Ascending aorta (tissue), 2 donors: ENCODE measurements at places on chromosomes 12 and 14.
A peak's percentile ranks its signal among the peaks of the same experiment; 100 is the strongest.

GRCh38 chr12:67456431-67456901, 187.3 kb downstream of the CAND1 start:
- DNase-seq, result no peak

DNA sequence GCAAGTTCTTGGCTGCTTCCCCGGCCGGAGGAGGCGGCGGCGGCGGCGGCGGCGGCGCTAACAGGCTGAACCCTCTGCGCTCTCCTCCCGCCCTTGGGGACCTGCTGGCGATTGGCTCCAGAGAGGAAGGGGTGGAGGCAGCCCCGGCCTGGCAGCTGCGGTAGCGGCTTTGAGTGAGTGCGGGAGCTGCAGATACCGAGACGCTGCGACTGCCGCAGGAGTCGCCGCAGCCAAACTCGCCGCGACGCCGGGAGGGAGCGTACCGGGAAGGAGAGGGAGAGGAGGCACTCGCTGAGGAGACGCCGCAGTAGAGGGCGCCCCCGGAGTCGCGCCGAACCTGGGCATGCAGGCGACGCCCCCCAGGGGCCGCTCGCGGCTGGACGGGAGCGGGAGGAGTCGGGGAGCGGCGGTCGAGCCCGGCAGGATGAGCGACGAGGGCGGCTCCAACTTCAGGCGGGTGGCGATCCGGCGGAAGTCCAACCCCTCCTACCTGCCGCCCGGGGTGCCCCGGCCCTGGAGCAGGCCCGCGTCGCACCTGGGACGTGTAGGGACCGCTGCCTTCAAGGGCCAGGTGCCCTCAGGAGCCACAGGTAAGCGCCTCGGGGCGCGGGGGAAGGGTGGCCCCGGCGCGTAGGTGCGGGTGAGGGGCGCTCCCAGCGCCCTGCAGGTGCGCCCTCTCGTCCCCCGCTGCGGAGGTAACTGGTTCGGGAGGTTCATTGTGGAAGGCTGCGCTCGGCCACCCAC, at the start of gene FGD4:
Gene FGD4 (plus strand): TSS at position 189 of the 744 bp plus-strand sequence.
- peak; percentile 89 for DNase-seq

GRCh38 chr12:6532051-6532926, 2.0 kb upstream of the GAPDH start:
- peak; percentile 90 for DNase-seq

DNA sequence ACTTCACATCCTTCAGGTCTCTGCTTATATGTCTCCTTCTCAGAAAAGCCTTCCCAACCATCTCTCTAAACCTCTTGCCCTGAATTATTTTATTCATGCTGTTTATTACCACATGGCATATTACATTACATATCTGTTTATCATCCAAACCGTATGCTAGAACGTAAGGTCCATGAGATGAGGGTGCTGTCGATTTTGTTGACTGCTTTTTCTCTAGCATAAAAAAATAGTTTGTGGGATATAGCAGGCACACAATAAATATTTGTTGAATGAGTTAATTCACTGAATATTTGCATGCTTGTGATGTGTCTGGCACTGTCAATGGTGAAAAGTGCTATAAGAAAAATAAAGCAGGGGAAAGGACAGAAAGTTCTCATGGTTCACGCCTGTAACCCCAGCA, 22.9 kb downstream of the SAMD4A start:
- no peak for DNase-seq

DNA sequence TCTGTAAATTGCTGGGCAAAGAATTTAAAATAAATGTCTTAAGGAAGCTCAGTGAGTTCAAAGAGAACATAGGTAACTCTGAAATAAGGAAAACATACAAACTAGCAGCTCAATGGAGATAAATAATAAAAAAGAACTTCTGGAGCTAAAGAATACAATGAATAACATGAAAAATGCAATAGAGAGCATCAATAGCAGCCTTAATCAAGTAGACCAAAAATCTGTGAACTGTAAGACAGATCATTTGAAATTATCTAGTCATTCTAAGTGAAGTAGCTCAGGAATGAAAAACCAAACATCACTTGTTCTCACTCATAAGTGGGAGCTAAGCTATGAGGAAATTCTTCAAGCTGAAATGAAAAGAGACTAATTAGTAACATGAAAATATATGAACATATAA, 5.8 kb upstream of the ABCC9 start:
- no peak for DNase-seq

DNA sequence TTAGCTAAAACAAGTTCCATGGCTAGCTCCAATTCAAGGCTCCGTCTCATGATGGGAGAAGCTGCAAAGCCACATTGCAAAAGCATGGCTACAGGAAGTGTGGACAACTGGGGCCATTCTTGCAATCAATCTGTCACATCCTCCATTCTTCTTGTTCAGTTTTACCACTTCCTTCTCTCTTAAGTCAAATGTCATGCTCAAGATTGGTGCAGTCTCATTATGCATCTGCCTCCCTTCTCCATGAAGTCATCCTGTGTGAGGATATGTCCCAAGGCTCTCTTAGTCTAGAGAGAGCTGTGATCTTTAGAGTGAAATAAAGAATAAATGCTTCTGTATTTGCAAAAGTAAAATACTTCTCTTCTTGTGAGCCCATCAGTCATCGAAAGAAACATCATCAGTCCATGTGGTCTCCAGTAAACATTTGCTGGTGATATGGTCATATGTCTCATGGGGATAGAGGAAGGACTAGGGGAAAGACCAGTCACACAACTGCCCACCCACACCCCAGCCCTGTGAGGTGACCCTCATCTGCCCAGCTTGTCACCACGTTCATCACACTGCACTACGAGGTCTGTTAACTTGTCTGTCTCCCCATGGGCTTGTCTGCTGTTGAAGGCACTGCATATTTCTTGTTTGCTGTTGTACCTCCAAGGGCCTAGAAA, 303.0 kb downstream of the NUAK1 start:
- no peak for DNase-seq

GRCh38 chr12:100767371-100767770, 27.2 kb upstream of the ANO4 start:
- no peak for DNase-seq

- no peak for DNase-seq
These were observed 15.4 kb upstream of the PAWR start for GRCh38 chr12:79706156-79706555.

DNA sequence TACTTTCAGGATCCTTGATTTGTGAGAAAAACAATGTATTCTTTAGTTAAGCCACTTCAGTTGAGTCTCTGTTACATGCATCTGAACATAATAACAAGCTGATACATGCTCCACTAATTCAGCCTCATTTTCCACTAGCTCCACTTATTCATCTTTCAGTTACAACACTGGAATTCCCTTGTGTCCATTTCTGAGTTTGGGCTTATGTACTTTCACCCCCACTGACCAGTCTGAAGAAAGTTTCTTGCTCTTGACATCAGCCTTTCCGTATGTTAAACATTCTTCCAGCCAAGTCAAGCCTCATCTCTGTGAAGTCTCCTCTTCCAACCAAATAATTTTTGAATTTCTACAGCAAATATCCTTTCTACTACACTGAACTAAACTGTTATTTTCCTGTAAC, 592.5 kb upstream of the NOVA1 start:
- DNase-seq, result no peak

GRCh38 chr14:89359477-89360222, 57.4 kb downstream of the FOXN3 start:
- peak; percentile 78 for DNase-seq

DNA sequence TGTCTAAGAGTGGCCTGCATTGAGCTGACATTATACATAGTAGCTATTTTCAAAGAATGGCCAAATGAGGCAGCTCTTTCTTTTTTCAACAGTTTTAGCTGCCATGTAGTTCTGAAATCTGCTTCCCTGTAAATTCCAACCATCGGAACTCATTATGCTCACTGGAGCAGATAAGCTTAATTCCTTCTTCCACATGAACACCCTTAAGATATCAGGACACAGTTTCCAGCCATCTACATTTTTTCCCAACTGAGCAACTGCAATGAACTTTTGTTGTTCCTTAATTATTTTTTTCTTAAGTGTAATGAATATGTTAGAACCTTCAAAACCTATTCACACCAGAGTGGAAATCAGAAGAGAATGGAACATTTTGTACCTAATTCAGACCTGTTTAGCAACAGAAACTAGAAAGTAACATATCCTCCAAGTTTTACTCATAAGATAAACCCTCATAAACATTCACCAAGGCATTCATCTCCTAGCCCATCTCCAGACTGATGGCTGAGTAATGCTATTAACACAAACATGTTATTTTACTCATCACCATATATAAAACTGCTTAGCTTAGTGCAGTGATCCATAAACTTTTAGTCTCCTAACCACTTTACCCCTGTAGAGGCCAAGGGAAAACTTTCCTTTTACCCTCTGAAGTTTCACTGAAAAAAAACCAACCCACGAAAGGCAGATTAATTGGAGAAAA, 296.1 kb upstream of the SYT1 start:
- DNase-seq, result no peak

GRCh38 chr14:77469067-77469505, 11.2 kb downstream of the AHSA1 start:
- DNase-seq, result no peak

GRCh38 chr14:93019970-93020369, 95.8 kb downstream of the ITPK1 start:
- DNase-seq, result no peak

- DNase-seq, result no peak
These were observed 152.8 kb upstream of the PARP11 start for GRCh38 chr12:4026020-4026358.

GRCh38 chr14:39138440-39138839, 24.3 kb downstream of the GEMIN2 start:
- no peak for DNase-seq

DNA sequence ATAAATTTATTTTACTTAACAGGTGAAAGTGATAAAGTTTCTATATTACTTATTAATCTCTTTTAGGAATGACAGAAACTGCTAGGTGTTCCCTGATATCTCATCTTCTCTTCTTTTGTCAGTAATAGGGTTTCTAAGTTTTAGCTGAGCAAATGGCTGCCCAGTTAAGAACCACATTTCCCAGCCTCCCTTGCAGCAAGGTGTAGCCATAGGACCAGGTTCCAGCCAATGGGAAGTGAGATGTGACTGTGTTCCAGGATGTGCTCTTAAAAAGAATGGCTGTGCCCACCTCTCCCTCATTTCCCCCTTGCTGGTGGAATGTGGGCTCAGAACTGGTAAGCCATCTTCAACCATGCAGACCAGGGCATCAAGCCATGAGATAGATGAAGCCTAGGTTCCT, 165.6 kb downstream of the HELB start:
- DNase-seq, result no peak

DNA sequence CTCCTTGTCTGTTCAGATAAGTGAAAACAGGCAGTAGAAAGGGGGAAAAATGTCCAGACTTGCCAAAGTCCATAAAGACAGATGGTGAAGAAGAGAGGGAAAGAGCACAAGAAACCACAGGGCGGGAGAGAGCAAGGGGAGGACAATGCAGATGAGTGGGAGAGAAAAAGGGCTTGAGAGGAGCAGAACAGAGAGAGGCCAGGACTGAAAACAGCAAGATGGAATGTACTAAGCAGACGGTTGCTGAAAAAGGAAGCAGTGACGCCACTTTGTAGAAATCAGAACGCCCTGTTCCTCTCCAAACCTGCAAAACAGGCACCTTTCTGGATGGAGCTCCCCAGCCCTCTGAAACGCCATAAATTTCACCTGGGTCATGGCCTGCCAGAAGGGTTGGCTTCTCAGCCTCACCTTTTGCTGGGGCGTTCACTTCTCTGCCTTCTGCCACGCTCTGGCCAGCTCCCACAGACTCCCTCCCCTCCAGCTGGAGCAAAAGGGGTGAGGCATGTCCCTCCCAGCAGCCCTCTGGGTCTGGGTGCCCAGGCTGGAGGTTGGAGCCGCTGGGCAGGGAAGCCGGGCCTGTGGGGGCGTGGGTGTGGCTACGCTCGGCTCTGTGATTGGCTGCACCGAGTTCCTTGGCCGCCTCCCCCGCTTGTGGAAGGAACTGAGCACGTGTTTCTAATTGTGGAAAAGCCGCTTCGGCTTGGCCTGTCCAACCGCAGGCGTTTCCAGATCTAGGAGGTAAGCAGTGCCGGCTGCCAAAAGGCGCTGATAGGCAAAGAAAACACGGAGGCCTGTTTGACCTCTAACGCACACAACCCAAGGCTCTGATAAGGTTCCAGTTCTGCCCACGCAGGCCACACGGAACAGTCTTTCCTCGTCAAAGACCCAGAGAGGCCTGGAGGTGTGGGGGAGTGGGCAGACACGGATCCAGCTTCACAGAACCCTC, 29.3 kb downstream of the SLC7A8 start:
- peak; percentile 96 for DNase-seq

DNA sequence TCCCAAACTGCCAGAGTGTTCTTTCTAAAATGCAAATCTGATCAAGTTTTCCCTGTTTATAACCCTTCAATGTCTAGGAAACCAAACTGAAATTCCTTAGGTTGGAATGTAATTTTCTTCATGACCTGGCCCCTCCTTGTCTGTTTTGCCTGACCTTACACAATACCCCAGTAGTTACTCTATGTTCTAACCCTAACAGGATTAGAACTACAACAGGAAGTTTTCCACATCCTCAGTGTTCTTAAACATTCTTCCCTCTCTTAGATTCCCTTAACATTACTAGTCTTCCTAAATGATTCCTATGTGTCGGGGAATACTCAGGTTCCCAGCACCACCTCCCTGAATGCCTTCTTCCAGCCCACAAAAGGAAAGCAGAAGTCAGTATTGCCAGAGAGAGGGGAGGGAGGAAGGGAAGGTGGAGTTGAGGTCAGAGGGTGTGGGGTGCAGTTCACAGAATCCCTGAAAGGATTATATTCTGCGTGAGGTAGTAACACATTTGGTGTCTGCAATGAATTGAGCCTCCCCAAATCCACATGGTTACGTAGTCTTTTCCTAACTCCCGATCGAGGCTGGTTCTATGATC, 72.6 kb downstream of the BBS10 start:
- no peak for DNase-seq
